ENCODE measurements at places on chromosomes 3 and 15.

GRCh38 chr3:161349529-161350312, 21.6 kb downstream of the SPTSSB start:
- no peak for DNase-seq

- no peak for DNase-seq
These were observed 146.1 kb upstream of the SLC24A5 start for GRCh38 chr15:47974724-47975123.

GRCh38 chr15:48965972-48966371, 2.3 kb upstream of the SHC4 start:
- no peak for DNase-seq

DNA sequence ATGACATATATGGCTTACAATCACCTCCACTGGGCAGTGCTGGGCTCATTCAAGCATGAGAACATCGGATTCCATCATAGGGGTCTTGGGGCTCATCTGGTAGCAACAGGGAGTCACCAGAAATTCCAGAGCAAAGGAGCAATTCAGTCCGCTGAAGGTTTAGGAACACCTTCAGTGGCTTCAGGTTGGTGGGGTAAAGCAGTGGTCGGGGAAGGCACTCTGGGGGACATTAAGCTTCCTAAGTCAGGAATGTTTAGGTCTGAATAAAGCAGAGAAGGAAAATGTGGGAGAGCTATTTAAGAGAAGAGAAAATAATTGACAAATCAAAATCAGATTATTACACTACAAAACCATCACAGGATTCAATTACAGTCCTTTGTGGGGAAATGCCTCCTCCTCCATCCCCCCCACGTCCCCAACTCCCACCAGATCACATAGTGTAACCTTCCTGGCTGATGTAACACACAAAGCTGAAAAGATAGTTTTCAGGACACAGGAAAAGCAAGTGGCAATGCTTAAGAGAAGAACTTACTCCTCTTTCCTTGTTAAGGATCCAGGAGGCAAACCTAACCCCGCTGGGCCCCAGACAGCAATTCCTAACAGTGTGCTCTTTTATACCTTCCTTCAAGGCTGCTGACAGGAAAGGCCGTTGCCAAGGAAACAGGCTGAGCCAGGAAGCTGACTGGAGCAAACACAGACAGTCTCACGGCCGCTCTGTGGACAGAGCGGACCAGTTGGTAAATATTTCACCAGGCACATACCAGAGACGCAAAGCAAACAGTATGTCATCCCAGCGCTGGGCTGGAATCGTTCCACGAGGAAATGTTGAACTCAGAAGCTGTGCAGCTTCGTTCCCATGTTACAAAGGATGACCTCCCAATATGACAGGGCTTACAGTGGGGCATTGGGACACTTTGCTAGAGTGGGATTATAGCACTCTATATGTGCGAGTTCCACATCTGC, 57.5 kb upstream of the LMCD1 start:
- DNase-seq, result no peak

- peak; percentile 11 for DNase-seq
These were observed 639 bp downstream of the MKRN3 start for GRCh38 chr15:23566071-23566554.

GRCh38 chr3:114690911-114691310, 397.1 kb downstream of the TIGIT start:
- no peak for DNase-seq

DNA sequence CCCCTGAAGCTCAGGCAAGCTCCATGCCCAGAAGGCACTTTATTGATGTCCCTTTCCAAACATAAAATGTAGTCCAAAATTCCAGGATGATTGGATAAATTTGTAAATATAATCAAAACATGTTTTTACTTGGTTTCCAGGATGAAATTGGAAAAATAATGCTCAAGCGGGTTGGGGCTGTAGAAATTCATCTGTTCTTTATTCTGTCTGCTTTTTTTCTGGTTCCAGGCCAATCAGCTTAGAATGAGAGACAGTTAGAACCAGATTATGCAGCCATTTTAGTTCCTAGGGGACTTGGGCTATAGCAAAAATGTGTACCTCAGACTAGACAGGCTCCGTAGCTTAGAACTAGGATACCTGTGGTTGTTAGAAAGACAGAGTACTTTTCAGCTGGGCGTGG, 450.8 kb downstream of the MCTP2 start:
- no peak for DNase-seq

DNA sequence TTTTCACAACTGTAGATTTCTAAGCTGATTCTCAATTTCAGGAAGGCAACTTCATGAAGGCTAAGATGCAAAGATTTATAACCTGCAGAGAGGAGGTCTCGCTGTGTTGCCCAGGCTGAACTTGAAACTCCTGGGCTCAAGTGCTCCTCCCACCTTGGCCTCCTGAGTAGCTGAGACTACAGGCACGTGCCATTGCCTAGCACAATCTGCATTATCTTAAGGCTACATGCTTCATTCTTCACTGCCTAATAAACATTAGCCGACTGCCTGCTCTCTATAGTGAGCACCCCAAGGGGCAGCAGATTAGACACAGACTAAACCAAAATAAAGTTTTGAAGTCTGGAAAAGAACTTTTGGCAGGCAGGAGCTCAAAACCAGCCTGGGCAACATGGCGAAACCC, 17.1 kb downstream of the CPEB1 start:
- no peak for DNase-seq

- DNase-seq, result no peak
These were observed 176.4 kb downstream of the ISL2 start for GRCh38 chr15:76512971-76513370.
